K562 (cell line): ENCODE measurements at places on chromosomes 5 and 9.

- no peak overlapping the region for H3K27ac ChIP-seq
- no peak overlapping the region for H3K4me3 ChIP-seq
- H3K4me1 ChIP-seq = no peaks in the 10 kb centered on the region
- no peak for DNase-seq
Observed at GRCh38 chr5:118687661-118688621, 300.4 kb downstream of the DTWD2 start.

DNA sequence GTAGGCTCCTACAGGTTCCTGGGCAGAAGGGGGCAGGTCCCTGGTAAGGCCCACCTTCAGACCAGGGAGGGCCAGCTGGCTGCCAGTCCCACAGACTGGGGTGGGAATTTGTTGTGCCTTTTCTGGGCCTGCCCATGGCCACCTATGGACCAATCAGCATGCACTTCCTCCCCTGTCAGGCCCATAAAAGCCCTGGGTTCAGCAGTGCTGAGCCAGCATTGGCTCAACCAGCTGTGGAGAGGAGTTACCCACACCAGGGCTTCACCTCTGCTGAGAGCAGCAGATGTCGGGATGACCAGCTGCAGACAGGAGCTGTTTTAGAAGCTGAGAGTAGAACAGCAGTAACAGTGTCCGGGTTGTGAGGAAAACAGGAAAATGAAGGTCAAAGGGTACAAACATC, 373.4 kb upstream of the ACO1 start:
- no peak overlapping the region for H3K27ac ChIP-seq
- no peaks in the 10 kb centered on the region for H3K36me3 ChIP-seq
- no peak overlapping the region for H3K4me3 ChIP-seq
- DNase-seq = no peak
- H3K4me1 ChIP-seq = no peaks in the 10 kb centered on the region

GRCh38 chr9:72734631-72735030, 213.2 kb downstream of the TMC1 start:
- no peaks in the 10 kb centered on the region for H3K4me1 ChIP-seq
- H3K27me3 ChIP-seq = no peaks in the 10 kb centered on the region
- DNase-seq = no peak
- no peaks in the 10 kb centered on the region for H3K36me3 ChIP-seq
- H3K4me3 ChIP-seq = no peak overlapping the region

GRCh38 chr5:67133217-67133616, 63.4 kb downstream of the CD180 start:
- DNase-seq = no peak
- H3K4me3 ChIP-seq = no peak overlapping the region
- H3K4me1 ChIP-seq = no peaks in the 10 kb centered on the region
- H3K27me3 ChIP-seq = no peaks in the 10 kb centered on the region

DNA sequence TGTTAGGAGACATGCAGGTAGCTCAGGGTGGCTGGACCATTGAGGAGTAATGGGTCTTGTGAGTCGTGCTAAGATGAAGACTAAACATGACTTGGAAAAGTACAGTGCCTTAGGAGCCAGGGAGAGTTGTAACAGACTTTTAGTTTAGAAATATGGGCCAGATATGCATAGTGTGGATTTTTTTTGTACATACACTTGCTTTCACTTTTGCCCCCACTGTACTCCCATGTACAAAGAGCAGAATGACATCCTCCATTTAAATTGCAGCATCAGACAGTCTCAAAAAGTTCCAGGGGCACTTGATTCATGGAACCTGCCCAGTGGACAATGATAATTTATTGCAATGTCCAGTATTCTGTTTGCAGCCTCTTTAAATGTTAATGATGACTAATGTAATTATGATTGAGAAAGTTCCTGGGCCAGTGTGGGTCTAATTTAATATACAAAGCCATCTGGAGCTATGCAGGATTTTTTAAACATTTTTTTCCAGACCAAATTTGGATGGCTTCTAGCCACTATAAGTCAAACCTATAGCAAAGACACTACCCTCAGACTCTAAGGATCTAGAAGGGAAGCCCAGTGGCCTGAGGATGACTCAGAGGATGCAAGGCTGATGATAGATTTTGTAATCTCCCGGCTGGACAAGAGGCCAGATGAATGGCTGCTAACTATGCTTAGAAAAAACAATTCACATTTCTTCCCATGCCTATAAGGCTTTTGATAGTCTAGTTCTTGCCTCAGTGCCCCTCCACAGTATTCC, 80.1 kb downstream of the TRPC7 start:
- DNase-seq = no peak
- no peak overlapping the region for H3K27ac ChIP-seq
- no peak overlapping the region for H3K4me3 ChIP-seq
- H3K36me3 ChIP-seq = no peaks in the 10 kb centered on the region
- H3K4me1 ChIP-seq = no peaks in the 10 kb centered on the region

GRCh38 chr5:169668732-169669131, 31.7 kb downstream of the DOCK2 start:
- no peak for DNase-seq
- peaks cover 3% of the 10 kb centered on the region; the same call in 2 of the 3 replicates for H3K36me3 ChIP-seq
- no peak overlapping the region for H3K4me3 ChIP-seq
- no peaks in the 10 kb centered on the region for H3K4me1 ChIP-seq
- H3K27ac ChIP-seq = peak overlapping the region; percentile 31; the same call in 1 of the 3 replicates
- no peaks in the 10 kb centered on the region for H3K27me3 ChIP-seq

- no peak for DNase-seq
- H3K36me3 ChIP-seq = no peaks in the 10 kb centered on the region
- no peaks in the 10 kb centered on the region for H3K27me3 ChIP-seq
- H3K4me1 ChIP-seq = no peaks in the 10 kb centered on the region
- H3K4me3 ChIP-seq = no peak overlapping the region
- H3K27ac ChIP-seq = no peak overlapping the region
Observed at GRCh38 chr5:156125118-156125517, 201.8 kb upstream of the SGCD start.

DNA sequence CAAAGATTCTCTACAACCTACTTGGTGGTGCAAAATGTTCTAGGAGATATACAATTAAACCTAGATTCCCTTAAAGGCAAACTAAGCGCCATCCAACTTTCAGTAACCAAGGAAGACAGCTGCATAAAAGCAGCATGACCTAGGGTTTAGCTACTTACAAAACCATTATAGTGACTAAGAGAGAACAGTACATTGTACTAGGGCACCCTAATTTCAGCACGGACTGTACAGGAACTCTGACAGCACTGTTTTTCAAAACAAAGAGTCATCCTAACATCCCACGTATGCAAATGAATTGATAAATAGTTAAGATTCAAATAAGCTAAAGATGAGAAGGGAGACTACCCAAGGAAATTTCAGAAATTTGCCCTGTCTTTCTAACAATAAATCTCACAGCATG, 30.0 kb downstream of the STRBP start:
- no peak overlapping the region for H3K27ac ChIP-seq
- no peaks in the 10 kb centered on the region for H3K27me3 ChIP-seq
- H3K4me1 ChIP-seq = no peaks in the 10 kb centered on the region
- no peak for DNase-seq

GRCh38 chr9:96379461-96379860, 4.0 kb downstream of the SLC35D2 start:
- DNase-seq = no peak
- peaks cover 22% of the 10 kb centered on the region; the same call in 2 of the 3 replicates for H3K4me1 ChIP-seq
- H3K4me3 ChIP-seq = no peak overlapping the region
- H3K36me3 ChIP-seq = peaks cover 5% of the 10 kb centered on the region; the same call in 2 of the 3 replicates
- no peak overlapping the region for H3K27ac ChIP-seq

- no peaks in the 10 kb centered on the region for H3K27me3 ChIP-seq
- no peaks in the 10 kb centered on the region for H3K4me1 ChIP-seq
- H3K27ac ChIP-seq = no peak overlapping the region
Observed at GRCh38 chr5:137714946-137715345, 20.9 kb downstream of the KLHL3 start.

DNA sequence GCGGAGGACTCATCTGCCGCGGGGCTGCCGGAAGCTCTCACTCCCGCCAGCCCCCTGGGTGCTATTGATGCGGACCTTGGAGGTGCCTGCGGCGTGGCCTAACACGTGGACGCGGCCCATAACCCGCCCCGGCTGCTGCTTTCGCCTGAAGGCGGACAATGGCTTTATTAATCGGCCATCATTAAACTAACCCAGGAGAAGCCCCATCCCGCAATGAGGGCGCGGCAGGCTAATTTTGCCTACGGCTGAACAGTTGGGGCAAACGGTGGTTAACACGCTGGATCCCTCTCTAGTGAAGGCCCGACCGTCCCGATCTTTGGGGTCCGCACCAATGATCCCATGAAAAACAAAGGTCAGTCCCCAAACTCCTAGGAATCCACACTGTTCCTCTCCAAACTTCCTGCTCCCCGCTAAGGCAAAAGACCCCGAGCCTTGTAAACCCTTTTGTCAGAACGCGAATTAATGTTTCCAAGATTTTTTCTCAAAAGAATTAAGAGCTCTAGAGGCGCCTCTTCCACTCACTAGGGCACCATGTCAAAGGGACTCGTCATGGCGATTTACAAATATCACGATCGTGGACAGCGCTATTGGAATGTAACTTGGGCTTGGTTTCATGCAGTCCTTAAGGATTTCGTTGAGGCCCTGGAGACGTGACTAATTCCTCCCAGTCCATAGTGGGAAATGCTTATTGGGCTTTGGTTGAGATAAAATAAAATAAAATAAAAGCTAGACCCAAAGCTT, 193.1 kb downstream of the MEF2C start:
- no peak for DNase-seq
- H3K4me3 ChIP-seq = no peak overlapping the region
- no peaks in the 10 kb centered on the region for H3K4me1 ChIP-seq
- no peak overlapping the region for H3K27ac ChIP-seq

- peak; percentile 33 for DNase-seq
- H3K27ac ChIP-seq = peak overlapping the region; percentile 77
- no peaks in the 10 kb centered on the region for H3K4me1 ChIP-seq
- no peaks in the 10 kb centered on the region for H3K36me3 ChIP-seq
- no peaks in the 10 kb centered on the region for H3K27me3 ChIP-seq
Observed at GRCh38 chr5:97089149-97089801, 53.1 kb downstream of the LIX1 start.

DNA sequence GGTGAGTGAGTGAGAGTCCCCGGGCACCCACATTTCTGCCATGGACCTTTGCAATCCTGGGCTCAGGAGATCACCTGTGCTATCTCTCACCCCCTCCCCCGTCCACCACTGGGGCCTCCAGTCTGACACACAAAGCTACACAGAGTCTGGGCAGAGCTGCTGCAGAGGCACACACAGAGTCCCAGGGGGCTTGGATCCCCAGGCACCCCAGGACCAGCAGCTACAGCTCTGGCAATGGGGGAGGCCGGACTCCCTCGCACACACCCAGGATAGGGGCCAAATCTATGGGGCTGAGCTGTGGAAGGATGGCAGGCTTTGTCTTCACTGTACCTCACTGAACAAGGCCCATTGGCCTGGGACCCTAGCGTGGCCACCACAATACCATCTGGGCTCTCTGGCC, 328.8 kb downstream of the MAN2A1 start:
- no peaks in the 10 kb centered on the region for H3K4me1 ChIP-seq
- H3K4me3 ChIP-seq = no peak overlapping the region
- no peak overlapping the region for H3K27ac ChIP-seq

DNA sequence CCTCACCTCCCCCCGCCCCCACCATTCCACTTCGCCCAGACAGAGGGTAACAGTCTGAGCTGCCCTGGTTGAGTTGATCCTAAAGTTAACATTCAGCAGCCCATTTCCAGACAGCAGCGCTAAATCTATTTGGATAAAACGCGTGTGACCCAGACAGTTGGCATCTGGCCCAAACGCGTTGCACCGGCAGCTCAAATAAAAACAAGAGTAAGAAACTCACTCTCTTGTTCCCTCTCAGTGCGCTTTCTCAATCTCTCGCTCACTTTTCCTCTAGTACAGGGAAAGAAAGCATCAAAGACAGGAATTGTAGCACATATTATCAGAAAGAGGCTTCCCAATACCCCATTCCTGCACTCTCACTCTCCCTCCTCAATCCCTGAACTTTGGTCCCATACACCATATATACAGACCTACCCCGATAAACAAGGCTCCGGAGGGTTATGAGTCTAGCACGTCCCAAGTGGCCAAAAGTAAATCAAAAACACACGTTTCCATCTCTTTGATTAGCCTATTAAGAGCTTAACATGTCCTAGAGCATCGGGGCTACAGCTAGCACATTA, 1.3 kb downstream of the ADAMTS6 start:
- H3K36me3 ChIP-seq = no peaks in the 10 kb centered on the region
- peak overlapping the region; percentile 50 for H3K4me3 ChIP-seq
- DNase-seq = peak; percentile 14
- H3K4me1 ChIP-seq = peaks cover 11% of the 10 kb centered on the region; the same call in 1 of the 3 replicates
- peak overlapping the region; percentile 89 for H3K27ac ChIP-seq
- H3K27me3 ChIP-seq = no peaks in the 10 kb centered on the region

GRCh38 chr9:73116031-73116430, 35.6 kb upstream of the ANXA1 start:
- no peak overlapping the region for H3K4me3 ChIP-seq
- H3K27me3 ChIP-seq = no peaks in the 10 kb centered on the region
- H3K4me1 ChIP-seq = no peaks in the 10 kb centered on the region
- no peak for DNase-seq
- no peaks in the 10 kb centered on the region for H3K36me3 ChIP-seq

DNA sequence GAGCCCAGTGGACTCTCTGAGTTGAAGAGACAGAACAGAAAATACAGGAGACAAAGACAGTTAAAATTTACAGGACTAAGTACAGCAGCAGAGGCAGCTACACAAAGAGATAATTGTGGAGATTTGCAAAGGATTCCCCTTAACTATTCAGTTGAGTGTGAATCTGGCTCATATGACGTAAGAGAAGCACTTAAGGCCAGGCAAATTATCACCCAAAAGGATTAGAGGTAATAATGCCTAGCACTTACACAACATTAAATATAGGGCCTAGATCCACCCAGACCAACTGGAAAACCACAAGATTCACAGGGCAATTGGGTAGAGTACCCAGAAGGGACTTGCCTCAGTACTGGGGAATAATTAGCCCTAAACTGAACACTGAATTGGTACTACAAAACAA, 41.3 kb downstream of the ADAMTS6 start:
- H3K4me1 ChIP-seq = no peaks in the 10 kb centered on the region
- H3K36me3 ChIP-seq = no peaks in the 10 kb centered on the region
- DNase-seq = no peak

GRCh38 chr5:142544946-142545649, 140.8 kb downstream of the FGF1 start:
- DNase-seq = no peak
- H3K27ac ChIP-seq = no peak overlapping the region
- H3K27me3 ChIP-seq = peaks cover 3% of the 10 kb centered on the region; the same call in 2 of the 3 replicates
- no peak overlapping the region for H3K4me3 ChIP-seq
- H3K4me1 ChIP-seq = no peaks in the 10 kb centered on the region; the same call in 1 of the 2 replicates
- no peaks in the 10 kb centered on the region for H3K36me3 ChIP-seq

GRCh38 chr9:14080959-14081542, 232.9 kb downstream of the NFIB start:
- no peaks in the 10 kb centered on the region; the same call in 1 of the 2 replicates for H3K27me3 ChIP-seq
- no peak for DNase-seq
- H3K27ac ChIP-seq = no peak overlapping the region
- H3K36me3 ChIP-seq = no peaks in the 10 kb centered on the region
- H3K4me1 ChIP-seq = no peaks in the 10 kb centered on the region
- H3K4me3 ChIP-seq = no peak overlapping the region

GRCh38 chr5:94613583-94613982, 4.8 kb downstream of the KIAA0825 start:
- H3K4me3 ChIP-seq = no peak overlapping the region
- H3K27ac ChIP-seq = no peak overlapping the region
- H3K27me3 ChIP-seq = no peaks in the 10 kb centered on the region

- H3K4me3 ChIP-seq = no peak overlapping the region
- no peaks in the 10 kb centered on the region for H3K27me3 ChIP-seq
- no peak overlapping the region; the same call in 2 of the 3 replicates for H3K27ac ChIP-seq
Observed at GRCh38 chr9:125513668-125514413, 193.2 kb downstream of the MAPKAP1 start.
